ENCODE measurements at places on chromosomes 16 and 17.

- DNase-seq: no peak
These were observed 18.3 kb upstream of the RASD1 start for GRCh38 chr17:17514361-17514992.

GRCh38 chr16:57027067-57027466 is 37.7 kb downstream of the NLRC5 start:
- DNase-seq: no peak

- DNase-seq: peak; percentile 2
These were observed 353.3 kb downstream of the SEC14L1 start for GRCh38 chr17:77493901-77494663.

GRCh38 chr17:62670202-62670821 is 42.8 kb downstream of the MRC2 start:
- no peak for DNase-seq

GRCh38 chr17:62800585-62800984 is 7.5 kb downstream of the MARCHF10 start:
- no peak for DNase-seq

GRCh38 chr16:87235810-87236515 is 81.2 kb downstream of the C16orf95 start:
- no peak for DNase-seq

- peak; percentile 18 for DNase-seq
These were observed 33.5 kb downstream of the GNA13 start for GRCh38 chr17:65022751-65023700.

DNA sequence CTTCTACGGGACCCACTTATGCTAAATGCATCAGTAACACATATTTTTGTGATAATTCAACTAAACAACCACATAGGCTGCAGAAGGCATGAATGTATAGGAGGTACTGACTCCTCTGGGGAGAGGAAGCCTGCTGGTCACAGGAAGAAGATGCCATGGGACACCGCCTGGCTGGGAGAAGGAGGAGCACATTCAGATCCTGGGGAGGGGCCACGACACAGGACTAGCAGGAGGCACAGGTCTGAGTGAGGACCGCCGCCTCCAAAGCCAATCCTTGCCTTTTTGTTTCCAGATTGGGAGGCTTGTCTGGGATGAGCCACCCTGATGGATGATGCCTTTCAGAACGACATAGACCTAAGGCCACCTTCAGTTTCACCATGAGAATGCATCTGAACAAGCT is 34.6 kb downstream of the MBTPS1 start:
- DNase-seq: no peak

DNA sequence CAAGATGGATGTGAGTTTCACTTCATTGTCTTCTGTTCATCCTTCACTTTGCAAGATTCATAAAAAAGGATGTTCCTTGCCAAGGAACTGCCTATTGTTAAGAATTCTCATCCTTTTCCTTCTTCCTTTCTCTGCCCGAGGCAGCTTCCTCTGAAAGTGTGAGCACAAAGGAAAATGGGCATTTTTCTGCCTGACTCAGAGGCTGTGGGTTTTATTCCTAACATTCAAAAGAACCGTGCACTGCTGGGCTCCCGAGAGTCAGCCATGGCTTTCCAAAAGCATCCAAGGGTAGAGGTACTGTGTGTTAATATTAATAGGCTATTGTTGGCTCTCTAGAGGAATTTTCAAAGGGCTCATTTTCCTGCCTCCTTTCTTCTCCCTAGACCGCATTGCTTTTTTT is 289.4 kb downstream of the ABCC12 start:
- DNase-seq: no peak

GRCh38 chr17:57649731-57650484 is 95.2 kb downstream of the CCDC182 start:
- DNase-seq: no peak

GRCh38 chr17:37481001-37481665 is 8.6 kb upstream of the DUSP14 start:
- no peak for DNase-seq

DNA sequence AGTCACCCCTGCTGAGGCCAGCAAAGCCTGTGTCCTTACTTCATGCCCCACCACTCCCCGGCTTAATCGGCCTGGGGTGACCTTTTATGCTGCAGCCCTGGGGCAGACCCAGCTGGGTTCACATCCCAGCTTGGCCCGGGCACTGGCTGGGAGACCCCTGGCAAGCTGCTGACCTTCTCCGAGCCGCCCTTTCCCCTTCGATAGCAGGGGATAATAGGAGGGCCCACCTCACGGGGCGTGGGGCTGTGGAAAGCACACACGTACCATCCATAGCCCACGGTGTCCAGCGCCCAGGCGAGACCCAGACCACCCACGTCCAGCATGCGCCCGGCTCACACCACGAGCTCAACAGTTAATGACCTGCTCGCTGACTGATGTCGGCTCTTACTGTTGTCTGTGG is 26.8 kb downstream of the TBC1D16 start:
- DNase-seq: no peak

GRCh38 chr16:10834766-10835165 is 16.2 kb upstream of the TVP23A start:
- no peak for DNase-seq

GRCh38 chr16:67451061-67451703 is 20.3 kb downstream of the HSD11B2 start:
- no peak for DNase-seq

DNA sequence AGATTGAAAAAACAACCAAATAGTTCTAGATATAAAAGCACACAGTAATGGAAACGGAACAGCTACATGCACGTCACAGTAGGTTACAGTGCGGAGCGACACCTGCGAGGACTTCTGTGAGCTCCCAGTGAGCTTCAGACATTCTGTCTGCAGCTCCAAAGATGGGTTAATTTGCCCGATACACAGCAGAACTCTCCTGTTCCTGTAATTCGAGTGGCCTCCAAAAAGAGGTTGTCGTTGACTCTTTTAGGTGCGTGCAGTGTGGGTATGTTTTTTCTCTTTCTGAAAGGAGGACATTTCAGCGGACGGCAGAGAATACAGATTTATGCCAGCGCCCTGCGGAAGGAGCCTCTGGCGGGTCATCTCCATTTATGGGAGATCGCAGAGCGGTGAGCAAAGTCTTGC is 2.9 kb downstream of the OR1F1 start:
- peak; percentile 46 for DNase-seq

All from activated naive CD4-positive, alpha-beta T cell treated with anti-CD3 and anti-CD28 coated beads for 36 hours (primary cell).